ENCODE measurements at places on chromosomes 11 and 22. TPM values are rescaled to one million over a fixed set of nuclear protein-coding genes. Genes with fewer than 3 reads are reported as not detected.

DNA sequence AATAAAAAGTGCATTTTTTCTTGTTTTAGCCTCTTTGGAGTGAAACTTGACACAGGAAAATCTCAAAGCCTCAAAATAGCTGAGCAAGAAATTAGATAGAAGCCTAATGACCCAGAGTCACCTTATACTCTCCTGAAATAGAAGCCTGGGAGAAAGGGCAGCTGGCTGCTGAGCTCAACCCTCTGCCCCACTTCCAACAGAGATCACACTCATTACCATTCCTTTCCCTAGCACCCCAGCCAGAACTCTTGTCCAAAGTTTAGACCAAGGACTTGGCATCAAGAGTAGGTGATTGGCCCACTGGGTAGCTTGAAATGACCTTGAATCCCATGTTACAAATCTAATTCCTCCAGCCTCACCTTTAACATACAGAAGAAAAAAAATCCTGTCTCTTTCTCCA is 62.7 kb upstream of the AMOTL1 start:
- no peak for DNase-seq

DNA sequence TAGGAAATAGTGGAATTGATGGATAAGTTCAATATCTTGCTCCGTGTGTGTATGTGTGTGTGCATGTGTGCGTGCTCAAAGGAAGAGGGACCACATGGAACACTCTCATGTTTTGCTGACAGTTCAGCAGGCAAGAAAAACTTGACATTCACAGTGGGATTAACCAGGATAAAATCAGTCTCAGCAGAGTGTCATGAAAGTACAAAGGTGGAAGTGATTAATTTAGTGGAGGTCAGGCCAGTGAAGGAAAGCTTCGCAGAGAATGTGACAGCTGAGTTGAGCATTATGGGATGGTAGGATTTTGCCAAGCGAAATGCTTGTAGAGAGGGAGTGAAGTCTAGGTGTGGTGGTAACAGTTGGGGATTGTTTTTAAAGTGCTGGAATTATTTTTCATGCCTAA is 15.7 kb upstream of the FBXO3 start:
- DNase-seq, result no peak

DNA sequence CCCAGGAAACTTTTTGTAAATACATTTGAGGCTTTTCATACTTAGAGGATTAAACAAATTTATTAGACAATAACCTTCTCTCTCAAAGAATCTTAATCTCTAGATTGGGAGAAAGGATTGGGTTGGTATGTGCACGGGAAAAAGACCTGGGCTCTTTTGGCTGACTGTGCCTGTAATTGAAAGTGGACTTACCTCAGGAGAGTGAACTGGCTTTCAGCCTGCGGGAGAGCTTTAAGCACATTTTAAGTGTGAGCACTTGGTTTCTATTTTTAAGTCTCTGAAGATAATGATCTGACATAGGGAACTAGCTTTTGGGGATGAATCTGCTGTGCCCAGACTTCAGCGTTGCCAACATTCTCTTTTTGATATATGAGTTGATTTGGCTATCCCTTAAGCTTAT is 35.8 kb downstream of the UVRAG start:
- no peak for DNase-seq

DNA sequence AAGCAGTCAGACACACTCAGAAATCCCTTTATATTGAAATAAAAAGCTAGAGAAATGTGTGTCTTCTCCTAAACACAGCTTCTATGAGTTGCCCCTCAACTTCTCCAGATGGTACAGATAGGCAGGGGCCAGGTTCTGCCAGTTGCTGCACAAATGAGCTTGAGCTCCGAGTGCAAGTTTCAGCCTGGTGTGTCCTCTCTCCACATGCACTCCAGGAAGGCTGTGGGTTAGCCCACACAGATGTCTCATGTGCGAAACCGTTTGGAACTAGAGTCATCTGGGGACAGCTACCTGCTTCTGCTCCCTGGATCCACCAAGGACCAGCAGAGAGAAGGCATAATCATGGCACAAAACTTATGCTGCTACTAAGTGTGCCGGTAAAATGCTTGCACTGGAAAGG is 812.6 kb downstream of the OPCML start:
- no peak for DNase-seq

DNA sequence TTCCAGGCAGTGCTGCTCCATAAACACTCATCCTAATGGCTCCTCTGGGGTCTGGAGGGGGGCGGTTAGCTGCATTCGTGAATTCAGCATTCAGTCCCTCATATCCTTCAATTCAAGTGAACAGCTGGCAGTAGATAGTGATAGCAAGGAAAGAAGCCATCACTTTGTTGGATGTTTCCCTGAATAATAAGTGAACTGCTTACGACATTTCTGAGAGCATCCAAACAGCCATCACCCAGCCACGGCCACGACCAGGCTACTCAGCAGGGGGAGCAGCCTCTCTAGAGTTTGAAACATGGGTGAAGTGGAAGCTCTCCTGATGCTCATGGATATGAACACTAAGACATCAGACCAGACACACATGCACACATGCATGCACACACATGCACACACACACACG is 163.6 kb downstream of the NTM start:
- DNase-seq, result no peak

- DNase-seq, result no peak
Observed at GRCh38 chr11:126546191-126546590, 190.7 kb downstream of the ST3GAL4 start.

BATF2 gene
- 1.4 TPM for total RNA-seq

B3GAT1 gene
- 0.08 TPM for total RNA-seq

GRCh38 chr11:1260023-1260501 is 37.2 kb downstream of the MUC5B start:
- no peak for DNase-seq

GRCh38 chr11:8612522-8612921 is 18.5 kb upstream of the STK33 start:
- DNase-seq, result no peak

DNA sequence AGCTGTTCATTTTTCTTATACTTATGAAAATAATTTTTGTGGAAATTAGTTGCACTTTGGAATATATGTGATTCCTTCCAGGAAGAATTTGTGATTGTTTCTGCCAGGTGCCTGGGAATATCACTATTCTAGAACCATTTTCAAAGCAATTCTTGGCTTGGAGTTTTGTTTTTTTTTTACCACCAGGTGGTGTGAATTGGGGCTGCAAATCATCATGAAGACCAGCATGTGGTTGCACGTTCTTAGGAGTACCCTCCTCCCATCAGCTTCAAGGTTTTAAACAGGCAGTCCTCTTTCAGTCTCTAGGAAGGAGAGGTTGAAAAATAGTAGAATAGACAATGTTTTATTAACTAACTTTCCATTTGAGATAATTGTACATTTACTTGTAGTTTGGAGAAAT is 25.9 kb downstream of the USP47 start:
- DNase-seq, result no peak

GRCh38 chr11:83721263-83721662 is 435.1 kb upstream of the CCDC90B start:
- no peak for DNase-seq

DNA sequence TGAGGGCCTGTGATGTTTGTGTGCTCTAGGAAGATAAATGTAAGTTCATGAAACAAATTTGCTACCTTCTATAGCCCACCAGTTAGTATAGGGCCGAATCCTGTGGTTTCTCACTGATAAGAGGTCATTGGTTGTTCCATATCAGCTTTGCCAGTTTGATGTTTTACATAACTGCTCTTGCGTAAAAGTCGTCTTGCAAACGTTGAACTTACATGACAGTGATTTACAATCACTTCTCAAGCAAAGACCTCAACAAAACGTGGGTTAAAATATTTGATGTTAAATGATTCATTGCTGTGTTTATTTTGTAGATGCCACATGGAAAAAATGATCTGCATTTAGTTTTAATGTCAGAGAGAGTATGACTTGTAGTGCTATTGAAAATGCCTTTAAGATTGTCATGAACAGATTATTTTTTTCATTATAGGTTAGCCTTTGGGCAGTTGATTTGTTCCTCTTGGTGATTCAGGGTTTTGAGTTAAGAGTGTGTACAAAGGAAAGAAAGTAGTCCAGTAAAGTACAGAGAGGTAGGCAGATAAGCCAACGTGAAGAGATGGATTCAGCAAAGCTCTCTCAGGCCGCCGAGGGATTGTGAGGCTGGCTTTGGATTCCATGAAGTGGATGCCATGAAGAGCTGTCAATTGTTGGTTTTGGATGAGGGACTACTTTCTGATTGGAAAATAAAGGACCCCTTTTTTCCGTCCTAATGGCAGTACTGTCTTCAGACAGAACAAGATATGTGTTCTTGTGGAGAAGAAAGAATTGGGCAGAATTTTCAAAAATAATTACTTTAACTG is 2.6 kb downstream of the EWSR1 start:
- no peak for DNase-seq

ACTN3 gene
- 0.15 TPM for total RNA-seq

HIKESHI gene
- 39.0 TPM for total RNA-seq

THAP7 gene
- total RNA-seq, result 20.9 TPM

GRCh38 chr22:33513388-33514338 is 406.6 kb downstream of the LARGE1 start:
- DNase-seq, result no peak

OR52I1 gene
- not detected for total RNA-seq

DNA sequence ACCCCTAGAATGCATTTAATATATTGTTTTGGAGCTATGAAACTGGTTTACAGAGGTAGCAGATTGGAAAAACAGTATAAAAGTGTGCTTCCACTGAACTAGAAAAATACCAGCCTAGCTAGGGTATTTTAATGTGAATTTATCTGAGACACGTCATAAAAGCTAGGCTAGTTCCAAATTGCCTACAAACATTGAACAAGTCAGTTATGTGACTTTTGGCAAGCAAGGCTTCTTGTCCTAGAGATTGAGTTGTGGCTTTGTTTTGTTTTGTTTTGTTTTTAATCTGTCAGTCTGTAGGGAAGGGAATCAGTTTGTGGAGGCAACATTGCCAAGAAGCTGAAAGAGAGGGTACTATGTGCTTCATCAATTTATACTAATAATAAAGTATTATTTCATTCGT is 24.2 kb downstream of the RTN3 start:
- DNase-seq, result no peak

DDX10 gene
- 19.8 TPM for total RNA-seq
